ENCODE measurements at places on chromosomes 6 and 20.

DNA sequence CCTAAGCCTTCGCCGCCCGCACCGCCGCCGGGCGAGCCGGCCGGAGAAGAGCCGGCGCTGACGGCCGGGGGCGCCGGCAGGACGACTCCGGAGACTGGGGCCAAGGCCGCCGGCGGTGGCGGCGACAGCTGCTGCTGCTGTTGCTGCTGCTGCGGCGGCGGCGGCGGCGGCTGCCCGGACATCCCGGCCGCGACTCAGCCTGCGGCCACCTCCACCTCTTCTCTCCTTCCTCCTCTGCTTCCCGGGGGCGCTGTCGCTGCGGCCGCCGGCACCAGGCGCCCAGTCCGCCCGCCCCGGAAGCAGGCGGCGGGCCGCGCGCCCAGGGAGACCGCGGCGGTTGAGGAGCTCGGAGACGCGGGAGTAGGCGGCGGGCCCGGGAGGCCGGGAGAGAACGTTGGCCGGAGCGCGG lies 307 bp downstream of the RANBP9 start:
- DNase-seq = no peak

DNA sequence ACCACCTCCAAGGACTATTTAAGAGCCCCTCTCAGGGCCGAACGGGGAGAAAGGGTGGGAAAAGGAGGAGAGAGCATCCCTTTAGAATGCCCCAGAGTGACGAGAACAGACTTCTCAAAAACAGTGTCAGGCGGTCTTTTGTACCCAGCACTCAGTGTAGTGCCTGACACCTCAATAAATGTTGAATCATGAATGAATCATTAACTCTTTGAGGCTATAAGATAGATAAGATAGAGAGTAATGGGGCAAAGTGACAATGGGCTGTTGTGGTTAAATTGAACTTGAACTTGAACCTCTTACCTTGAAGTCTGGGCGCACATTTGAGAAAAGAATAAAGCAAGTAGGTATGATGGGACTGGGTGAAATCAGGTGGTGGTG lies 7.4 kb downstream of the TCF21 start:
- DNase-seq = no peak

DNA sequence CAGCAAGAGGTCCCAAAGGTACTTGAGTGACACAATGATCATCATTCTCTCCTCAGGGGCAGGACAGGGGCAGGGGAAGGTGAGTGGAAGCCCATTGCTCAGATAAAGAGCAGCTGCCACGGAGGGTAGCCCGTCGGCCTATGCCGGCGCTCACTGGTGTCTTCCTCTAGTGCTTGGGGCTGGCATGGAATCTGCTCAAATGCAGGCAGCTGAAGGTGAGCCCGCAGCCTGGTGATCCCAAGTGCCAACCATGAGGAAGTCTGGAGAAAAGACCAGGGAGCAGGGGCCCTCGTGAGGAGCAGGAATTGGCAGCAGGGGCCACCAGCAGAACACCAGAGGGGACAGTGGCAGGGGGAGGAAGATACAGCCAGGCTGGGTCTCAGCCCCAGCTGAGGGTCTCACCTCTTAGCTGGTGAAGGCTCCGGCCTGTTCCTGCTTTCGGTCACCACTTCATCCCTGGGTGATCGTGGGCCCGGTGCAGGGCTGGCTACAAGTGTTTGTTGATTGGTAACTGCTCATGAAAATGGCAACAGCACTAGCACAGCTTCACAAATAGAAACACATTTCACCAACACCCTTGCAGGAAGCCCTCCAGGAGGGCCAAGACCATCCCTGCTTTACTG lies 24.7 kb downstream of the RBCK1 start:
- no peak for DNase-seq

GRCh38 chr20:31680286-31681127 lies 42.2 kb downstream of the BCL2L1 start:
- DNase-seq = no peak

- DNase-seq = no peak
These were observed 150.6 kb upstream of the AFDN start for GRCh38 chr6:167676000-167676665.

DNA sequence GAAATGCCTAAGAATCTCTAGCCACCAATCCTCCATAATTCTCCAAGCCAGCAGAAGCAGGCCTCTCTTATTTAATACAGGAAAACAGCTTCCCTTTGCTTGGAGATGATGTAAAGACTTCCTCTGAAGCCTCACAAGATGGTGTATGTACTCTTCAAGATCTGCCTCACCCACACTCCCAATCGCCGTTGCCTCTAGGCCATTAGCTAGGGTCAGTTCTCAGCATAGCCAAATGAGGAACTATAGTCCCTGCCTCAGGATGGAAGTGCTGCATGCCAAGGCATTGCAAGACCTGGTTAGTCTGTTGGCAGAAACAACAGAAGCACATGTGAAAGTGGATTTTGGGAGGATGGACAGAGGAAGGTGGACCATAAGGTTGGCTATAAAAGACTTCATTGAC lies 139.1 kb downstream of the SCML4 start:
- DNase-seq = no peak

- DNase-seq = no peak
These were observed 45.8 kb downstream of the EPM2A start for GRCh38 chr6:145689529-145689928.

GRCh38 chr20:17762243-17762872 lies 62.6 kb downstream of the BANF2 start:
- no peak for DNase-seq

GRCh38 chr20:6339176-6339575 lies 216.3 kb upstream of the FERMT1 start:
- DNase-seq = no peak
